ENCODE measurements at places on chromosomes 2 and 18.

DNA sequence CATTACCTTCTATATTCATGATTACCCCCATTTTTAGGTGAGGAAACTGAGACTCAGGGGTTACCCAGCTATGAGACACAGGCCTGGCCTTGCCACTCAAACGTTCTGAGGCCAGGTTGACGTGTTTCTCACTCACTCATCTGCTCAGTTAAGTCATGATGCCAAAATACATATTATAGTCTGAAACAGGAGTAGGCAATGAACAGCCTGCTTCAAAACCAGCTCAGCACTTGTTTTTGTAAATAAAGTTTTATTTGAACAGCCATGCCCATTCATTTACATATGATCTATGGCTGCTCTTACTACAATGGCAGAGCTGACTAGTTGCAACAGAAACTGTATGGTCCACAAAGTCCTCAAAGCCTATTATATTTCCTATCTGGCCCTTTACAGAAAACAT, 74.1 kb upstream of the SMAD2 start:
- no peak for DNase-seq

DNA sequence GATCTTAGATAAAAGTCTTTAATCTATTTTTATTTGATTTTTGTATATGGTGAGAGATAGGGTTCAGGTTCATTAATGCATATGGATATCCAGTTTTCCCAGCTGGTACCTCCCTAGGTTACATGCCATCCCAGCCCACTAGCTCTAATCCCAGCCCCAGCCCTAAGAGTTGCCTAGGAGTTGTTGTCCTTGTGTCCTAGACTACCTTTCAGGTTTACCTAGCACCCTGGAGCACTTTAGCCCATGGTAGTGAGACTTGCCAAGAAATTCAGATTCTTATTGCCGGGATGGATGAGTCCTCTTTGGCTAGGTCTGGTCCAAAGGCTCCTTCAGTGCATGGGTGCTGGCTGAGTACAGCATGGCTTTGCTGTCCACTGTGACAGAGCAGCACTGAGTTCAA, 40.5 kb downstream of the ZNF638 start:
- no peak for DNase-seq

GRCh38 chr18:45090526-45091140, 409.9 kb downstream of the SETBP1 start:
- no peak for DNase-seq

- DNase-seq, result no peak
Observed at GRCh38 chr2:206354129-206354528, 79.7 kb downstream of the ZDBF2 start.

GRCh38 chr2:45241061-45241561, 231.9 kb upstream of the SIX2 start:
- no peak for DNase-seq

- no peak for DNase-seq
Observed at GRCh38 chr2:6878549-6878948, 972 bp downstream of the RSAD2 start.

DNA sequence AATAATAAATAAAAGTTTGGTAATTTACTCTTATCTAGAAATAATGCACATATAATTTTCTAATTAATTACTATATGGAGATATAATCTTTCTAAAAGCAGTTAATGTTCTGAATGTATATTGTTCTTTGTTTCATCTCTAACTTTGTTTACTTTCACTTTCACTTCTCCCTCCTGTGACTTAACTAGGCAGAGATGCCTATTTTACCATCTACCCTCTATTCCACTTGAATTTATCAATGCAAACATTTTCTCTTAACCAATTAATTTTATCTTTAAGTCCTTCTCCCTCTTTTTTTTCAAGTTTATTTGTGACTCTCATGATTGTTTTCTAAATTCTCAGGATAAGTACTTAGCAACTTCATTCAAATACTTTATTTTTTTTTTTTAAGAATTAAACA, 55.1 kb upstream of the IL1RL1 start:
- DNase-seq, result no peak

DNA sequence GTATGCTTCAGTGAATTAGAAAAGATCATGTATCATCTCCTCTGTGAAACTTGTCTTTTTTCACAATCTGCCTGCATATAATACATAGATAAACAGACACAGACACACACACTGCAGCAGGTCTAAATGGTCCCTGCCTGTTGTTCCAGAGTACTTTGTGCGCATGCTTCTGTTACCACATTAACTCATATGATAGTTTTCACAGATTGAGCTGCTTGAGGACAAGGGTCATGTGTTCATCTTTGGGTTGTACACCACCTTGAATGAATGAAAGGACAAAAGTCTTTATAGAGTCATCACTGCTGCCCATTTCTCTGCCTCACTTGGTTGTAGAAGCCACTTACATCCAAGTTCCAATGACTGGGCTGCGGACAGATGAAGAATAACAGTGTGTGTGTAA, 72.7 kb upstream of the GLS start:
- no peak for DNase-seq

DNA sequence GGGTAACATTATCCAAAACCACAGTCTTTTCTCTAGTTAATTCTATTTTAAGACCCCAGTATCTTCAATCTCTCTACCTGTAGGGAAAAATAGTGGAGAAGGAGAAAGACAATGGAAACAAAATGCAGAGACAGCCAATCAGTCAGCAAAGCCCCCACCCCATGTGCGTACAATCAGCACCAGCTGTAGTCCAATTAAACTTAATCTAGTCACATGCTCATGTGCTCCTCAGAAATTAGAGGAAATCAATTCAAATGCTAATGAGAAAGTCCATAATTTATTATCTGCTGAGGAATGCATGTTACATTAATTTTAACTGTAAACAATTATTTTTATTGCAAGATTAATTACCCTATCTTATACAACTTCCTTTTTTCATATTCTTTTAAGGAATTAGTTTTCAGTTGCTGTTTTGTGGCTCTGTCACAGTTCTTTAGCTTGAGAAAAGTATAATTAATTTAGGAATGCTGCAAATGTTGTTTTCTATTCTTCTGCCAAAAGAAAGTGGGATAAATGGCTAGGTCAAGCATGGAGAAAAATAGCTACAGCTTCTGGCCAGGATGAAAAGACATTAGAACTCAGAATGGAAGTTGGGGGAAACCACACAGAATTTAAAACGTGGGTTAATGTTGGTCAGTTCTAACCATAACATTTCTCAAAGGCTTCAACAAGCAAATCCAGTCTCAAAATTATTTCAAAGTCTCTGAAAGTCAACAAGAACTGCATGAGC, 232.4 kb upstream of the HNRNPA3 start:
- no peak for DNase-seq

DNA sequence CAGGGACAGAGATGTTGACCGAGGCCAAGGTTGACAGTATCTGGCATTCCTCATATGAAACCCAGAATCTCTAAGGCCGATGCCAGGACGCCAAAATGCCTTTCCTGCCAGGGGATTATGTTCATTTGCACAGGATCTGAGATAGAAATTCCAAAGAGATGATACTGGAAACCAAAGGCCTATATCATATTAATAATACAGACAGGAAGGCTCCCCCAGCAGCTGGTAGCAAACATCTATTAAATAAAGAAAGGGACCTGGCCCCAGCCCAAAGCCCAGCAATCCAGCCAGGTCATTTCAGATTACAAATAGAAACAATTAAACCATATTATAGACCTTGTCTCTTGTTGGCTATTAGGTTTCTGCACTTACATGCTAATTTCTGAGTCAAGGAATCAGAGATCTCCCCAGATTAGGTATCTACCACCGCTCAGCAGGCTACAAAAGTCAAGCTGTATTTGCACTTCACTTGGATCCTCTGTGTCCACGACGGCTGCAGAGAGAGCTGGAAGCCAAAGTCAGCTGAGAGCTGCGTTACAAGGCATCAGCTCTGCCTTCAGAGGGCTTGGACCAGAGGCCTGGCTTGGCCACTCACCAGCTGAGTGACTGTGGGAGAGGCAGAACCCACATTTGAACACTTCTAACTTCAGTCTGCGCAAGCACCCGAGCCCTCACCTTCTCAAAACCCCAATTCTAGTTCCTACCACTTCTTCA, 269.3 kb upstream of the SIX2 start:
- no peak for DNase-seq

DNA sequence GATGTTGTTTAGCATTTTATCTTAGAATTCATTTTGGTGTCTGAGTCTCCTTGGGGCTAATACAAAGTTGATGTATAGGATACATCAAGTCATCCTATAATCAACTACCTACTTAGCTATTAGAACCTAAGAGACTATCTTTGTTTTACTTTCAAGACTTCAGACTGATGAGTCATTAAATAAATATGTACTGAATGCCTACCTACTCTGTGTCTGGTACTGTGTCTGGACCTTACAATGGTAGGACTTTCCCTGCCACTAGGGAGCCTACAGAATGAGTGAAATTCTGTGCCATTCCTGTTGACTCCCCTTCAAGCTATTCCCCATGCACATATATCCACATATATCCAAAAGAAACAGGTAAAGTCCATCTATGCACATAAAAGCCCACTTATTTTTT, 114.5 kb downstream of the ERBB4 start:
- no peak for DNase-seq

DNA sequence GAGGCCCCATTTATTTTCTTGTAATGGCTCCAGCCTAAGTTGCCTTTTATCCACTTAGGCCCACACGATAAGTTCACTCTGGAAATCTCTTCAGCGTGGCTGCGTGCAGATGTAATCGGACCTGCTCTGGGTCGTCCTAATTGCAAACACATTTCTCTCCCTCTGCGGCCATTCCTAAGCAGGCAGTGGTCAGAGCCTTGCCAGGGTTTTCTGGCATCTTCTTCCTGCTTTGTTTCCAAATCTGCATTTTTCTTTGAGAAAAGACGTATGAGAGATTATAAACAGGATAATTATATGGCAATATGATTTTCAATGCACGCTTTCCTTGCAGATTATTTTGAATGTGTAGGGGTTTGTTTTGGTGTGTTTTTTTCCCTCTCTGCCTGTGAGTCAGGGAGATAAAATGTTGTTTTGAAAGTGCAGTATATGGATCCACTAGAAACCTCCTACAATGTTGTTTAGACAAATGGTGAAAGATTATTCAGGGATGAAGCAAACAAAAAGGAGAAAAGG, 239.4 kb upstream of the TANK start:
- DNase-seq, result no peak

GRCh38 chr2:223994562-223995162, 37.4 kb downstream of the MRPL44 start:
- DNase-seq, result no peak

GRCh38 chr2:121565389-121566250, 34.9 kb downstream of the RNU4ATAC start:
- no peak for DNase-seq

DNA sequence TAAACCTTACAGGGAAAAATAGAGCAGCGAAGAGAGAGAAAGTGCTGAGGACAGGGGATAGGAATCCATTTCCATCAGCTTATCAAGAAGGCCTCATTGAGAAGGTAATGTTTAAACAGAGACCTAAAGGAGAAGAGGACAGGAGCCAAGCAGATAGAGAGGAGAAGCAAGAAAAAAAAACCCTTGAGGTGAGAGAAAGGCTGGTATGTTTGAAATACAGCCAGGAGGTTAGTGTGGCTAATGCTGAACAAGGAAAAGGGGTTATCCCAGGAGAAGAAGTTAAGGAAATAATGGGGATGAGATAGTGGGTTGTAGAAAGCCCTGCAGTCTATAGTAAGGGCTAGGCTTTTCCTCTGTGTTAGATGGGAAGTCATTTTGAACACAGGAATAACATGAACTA, 90.8 kb downstream of the GRB14 start:
- DNase-seq, result no peak

DNA sequence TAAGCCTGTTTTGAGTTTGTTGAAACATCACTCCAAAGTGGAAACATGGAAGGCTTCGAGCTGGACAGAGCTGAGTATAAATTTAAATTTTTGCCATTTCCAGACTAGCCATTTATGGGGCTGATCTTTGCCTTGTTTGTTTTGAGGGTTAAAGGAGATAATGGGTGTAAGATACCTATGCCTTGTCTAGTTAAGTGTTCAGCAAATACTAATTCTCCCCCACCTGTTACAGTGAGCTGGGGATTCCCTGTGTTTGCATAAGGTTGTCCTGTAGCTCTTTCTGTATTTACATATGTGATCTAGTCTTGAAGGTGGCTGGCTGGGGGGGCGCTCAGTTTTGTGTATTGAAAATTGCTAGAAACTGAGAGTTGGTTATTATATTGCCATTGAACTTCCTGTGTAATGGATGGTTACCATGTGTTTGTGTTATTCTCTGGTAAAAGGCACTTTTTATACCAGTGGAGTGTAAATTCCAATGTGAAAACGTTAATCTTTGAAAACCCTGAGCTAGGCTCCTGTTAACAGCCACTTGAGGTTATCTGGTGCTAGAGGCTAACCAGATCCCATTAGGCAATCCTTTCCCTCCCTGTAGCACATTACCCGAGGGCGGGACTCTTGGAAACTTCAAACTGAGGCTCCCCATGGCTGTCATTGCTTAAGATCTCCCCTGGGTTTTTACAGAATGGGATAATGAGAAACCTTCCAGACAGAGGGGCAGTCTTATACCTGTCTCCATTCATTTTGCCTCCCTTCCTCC, 26.7 kb downstream of the TANC1 start:
- no peak for DNase-seq

DNA sequence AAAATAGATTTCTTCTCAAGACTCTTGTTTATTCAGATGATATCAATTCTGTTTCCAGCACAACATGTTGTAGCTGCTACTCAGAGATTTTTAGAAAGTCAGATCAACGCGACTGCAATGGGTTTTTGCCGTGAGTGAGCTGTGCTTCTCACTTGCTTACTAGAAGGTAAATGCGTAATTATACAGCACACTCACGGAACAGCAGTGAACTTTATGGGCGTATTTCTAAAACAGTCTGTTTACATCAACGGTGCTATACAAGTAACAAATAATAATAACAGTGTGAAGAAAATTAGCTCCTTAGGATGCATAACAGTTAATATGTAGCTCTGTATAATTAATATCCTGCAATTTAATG, 533.6 kb downstream of the RNF144A start:
- DNase-seq, result no peak

DNA sequence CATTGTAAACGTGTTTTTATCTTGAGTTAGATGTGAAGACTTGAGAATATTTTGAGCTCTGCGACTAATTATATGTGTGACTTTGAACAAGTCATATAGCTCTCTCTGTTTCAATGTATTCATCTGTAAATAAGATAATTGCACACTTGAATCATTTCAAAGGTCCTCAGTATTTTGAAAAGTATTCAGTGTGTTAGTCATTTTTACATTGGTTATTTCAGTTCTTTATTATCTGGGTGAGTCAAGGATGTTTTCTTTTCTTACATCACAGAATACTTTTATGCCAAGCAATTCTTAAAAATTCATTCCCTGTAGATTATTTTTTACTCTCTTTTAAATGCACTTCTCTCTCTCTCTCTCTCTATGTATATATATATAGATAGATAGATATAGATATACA, 1098.0 kb upstream of the ZEB2 start:
- DNase-seq, result no peak

DNA sequence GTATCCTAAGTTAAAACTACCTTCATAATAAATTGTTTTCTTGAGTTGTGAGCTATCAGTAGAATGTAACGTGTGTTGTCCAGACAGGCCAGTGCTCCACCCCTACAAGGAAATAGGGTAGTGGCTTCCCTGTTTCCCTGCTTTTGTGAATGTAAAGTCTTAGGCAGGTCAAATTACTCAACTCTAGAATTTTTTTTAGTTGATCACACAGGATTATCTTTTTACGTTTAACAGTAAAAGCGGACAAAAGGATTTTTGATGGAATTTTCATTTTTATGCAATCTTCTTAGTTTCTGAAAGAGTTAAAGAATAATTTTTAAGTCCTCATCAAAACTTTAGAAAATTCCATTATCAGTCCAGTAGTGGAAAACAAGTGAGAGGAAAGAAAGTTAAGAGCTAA, 38.2 kb downstream of the GPD2 start:
- no peak for DNase-seq

GRCh38 chr2:145302451-145302850, 782.5 kb upstream of the ZEB2 start:
- no peak for DNase-seq

Measured in hippocampal formation (tissue), 2 donors.